Fibroblast of skin of scalp (primary cell): ENCODE measurements at places on chromosomes 16 and 17.

- DNase-seq: no peak
Observed at GRCh38 chr17:80246266-80246681, 14.4 kb upstream of the RNF213 start.

DNA sequence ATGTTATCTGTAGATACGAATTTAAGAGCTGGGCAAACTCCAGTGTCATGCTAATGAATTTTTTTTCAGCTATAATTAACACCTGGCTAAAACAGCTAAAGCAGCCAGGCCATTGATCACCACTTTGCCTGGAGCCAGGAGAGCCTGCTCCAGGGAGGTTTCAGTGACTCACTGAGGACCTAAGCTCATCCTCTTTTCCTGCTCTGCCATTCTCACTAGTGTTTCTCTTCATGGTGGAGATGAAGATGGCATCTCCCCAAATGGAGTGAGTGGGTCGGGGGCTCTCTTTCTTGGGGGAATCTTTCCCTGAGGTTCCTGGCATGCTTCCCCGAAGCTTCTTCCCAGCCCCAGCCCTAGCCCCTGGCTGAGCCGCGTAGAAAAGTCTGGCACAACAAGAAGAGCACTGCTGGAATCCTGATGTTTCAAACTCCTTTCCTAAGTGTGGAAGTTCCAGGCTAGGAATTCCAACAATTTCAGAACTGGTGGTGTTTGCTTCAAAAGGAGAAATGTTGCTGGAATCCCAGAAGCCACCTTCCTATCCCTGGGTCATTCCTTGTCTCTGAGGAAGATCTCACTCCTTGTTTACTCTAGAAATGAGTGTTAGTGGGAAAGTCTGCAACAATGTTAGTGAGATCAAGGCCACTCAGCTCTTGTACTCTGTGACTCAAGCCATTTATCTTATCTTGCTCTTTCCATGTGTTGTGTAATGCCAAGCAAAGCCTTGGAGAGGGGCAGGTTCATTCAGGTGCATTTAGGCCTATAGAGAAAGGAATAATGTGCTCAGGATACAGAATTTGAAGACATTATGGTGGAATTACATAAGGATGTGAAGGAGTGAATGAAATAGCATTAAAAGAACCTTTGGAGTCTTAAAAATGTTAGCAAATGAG is 26.0 kb upstream of the B4GALNT2 start:
- peak; percentile 82 for DNase-seq

- no peak for DNase-seq
Observed at GRCh38 chr17:54968988-54969332, 395 bp downstream of the STXBP4 start.

DNA sequence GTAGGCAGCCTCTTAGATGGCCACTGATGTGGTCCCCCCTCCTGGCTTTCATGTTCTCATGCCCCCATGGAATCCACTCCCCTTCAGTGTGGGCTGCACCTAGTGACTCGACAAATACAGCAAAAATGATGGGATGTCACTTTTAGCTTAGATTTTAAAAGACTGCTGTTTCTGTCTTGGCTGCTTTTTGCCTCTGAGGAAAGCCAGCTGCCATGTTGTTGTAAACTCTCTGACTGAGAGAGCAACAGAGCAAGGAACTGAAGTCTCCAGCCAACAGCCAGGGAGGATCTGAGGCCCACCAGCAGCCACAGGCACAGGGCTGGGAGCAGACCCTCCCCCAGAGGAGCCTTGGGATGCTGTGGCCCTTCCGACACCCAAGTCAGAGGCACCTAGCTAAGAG is 60.6 kb upstream of the MARCHF10 start:
- no peak for DNase-seq

GRCh38 chr17:51434434-51435170 is 174.3 kb downstream of the UTP18 start:
- DNase-seq: no peak

DNA sequence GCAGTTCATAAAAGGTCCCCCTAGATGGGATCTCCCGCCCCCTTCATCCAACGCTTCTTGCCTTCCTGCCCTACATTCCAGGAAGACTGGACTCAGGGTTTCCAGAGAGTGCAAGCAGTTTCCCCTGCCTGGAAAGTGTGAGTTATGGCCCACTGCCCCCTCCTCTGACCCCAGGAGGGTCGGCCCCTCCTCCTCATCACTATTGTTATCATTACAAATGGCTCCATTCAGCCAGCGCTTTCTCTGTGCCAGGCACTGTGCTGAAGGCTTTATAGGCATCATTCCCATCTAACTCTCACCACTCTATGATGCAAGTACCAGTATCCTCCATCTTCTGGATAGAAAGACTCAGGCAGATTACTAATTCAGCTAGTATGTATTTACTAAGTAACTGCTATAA is 90.7 kb downstream of the USP31 start:
- DNase-seq: no peak

GRCh38 chr17:30827082-30827481 is 2.6 kb upstream of the CRLF3 start:
- DNase-seq: no peak

DNA sequence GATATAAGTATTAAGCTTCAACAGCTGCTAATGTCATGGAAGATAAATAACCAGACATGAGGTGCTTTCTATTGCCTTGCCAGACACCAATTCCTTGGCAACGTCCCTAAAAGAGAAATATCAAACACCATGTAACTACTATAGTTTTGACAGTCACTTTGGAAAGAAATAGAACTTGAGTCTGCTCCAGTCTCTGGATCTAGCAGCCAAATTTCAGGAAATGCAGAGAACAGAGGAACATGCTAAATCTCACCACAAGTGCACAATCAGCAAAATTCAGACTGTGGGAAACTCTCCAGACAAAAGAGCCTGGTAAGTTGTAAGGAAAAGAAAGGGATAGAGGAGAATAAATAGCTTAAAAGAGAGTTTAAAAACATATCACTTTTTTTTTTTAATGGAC is 28.4 kb upstream of the TANC2 start:
- no peak for DNase-seq

DNA sequence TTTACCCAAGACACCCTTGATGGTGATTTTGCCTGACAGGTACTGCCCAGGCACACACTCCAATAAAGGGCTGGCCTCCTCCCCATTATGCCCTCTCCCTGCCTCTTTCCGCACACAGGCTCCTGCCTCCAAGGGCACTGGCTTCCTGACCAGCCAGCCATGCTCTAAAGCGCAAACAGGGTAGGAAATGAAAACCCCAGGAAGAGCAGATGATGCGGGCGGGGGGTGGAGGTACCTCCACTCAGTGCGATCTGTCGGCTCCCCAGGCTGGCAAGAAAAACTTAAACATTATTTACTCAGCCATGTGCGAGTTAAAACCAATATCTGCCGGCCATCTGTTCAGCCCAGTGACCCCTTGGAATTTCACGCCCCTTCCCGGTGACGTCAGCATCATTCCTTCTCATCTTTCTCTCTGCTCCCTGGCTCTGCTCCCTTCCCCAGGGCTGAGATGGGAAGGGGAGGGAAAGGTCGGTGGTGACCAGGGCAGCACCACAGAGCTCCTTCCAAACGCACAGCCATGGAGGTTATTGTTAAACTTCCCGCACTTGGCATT is 262.5 kb downstream of the CBLN1 start:
- peak; percentile 46 for DNase-seq

DNA sequence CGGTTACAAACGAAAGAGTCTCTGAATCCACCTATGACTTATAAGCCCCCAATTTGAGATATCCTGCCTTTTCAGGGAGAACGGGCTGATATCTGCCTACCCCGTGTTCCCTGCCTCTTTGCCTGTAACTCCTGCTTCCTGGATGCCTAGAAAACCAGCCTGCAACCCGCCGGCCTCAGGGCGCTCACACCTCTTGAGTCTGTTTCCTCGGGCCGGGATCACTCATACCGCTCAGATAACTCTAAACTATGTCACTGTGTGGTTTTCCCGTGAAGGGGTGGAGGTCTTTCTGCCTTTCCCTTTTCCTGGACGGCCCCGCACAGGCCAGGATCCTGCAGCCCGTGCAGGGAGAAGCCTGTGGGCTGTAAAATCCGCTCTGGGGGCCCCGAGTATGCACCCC is 10.4 kb downstream of the RPUSD1 start:
- no peak for DNase-seq

DNA sequence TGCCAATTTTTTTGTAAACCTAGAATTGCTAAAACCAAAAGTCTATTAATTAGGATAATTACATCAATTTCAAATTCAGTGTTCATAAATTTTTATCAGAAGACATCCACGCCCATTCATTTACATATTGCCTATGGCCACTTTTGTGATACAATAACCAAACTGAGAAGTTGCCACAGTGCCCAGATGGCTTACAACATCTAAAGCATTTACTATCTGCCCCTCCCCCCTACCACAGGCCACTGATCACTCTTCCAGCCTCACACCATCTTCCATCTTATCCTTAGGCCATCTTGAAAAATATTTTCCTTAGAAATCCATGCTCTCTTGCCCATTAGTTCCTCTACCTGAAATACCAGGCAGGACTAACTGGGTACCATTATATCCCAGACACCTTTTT is 6.3 kb upstream of the PRKAR1A start:
- no peak for DNase-seq

DNA sequence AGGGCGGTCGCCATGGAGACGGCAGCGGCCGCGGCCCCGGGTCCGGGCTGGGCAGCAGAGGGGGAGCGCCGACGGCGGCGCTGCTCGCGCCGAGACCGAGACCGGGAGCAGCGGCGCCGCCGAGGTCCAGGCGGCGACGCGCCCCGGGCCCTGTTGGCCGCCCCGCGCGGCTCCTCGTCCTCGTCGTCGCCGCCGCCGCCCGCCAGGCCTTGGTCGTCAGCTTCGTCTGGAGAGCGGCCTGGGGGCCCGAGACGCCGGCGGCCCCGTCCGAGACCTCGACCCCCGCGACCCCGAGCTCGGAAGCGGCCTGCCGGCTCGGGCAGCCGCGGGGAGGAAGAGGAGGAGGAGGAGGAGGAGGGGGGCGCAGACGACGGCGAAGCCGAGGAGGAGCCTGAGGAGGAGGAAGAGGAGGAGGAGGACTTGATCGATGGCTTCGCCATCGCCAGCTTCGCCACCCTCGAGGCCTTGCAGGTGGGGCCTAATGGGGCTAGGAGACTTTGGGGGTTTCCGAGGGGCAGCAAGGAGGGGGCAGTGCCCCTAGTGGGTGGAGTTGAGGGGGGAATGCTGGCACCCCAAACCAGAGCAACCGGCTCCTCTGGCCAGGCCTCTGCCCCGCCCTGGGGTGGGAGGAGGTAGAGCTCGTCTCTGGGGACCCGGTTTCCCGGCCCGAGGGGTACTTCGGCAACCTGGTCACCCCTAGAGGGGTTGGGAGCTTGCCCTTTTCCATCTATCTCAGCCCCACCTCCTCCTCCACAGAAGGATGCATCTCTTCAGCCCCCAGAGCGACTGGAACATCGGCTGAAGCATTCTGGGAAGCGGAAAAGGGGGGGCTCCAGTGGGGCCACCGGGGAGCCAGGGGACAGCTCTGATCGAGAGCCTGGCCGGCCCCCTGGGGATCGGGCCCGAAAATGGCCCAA is 1.5 kb downstream of the FBRS start:
- peak; percentile 19 for DNase-seq

DNA sequence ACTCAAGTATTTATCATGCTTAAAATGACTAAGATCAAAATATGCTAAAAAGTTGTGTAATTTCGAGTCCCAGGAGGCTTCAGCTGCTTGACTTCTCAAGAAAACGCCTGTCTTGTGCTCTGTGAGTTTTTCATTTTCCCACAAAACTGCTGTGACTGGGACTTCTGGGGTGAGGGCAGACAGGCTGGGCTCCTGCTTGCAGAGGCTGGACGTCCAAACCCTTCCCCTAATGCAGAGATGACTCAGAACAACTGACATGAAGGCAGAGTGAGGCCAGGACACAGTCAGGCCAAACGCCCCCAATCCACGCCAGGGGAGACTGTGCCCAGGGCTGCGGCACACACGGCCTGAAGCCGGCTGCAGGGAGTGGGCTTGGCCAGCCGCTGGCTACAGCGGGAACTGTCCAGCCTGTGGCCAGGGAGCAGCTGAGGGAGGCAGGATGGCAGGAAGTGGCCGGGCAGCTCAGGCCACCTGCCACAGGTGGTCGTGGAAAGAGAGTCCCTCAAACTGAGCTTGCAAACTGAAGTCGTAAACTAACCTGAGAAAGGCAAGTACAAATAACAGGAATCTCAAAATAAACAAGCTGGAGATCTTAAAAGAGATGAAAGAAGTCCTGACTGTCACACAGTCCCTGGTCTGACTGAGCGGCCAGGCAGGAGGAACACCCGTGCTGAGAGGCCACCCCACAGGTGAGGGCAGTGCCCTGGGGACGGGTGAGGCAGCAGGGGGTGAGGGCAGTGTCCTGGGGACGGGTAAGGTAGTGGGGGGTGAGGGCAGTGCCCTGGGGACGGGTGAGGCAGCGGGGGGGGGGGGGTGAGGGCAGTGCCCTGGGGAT is 21.3 kb upstream of the HEXD start:
- peak; percentile 99 for DNase-seq

DNA sequence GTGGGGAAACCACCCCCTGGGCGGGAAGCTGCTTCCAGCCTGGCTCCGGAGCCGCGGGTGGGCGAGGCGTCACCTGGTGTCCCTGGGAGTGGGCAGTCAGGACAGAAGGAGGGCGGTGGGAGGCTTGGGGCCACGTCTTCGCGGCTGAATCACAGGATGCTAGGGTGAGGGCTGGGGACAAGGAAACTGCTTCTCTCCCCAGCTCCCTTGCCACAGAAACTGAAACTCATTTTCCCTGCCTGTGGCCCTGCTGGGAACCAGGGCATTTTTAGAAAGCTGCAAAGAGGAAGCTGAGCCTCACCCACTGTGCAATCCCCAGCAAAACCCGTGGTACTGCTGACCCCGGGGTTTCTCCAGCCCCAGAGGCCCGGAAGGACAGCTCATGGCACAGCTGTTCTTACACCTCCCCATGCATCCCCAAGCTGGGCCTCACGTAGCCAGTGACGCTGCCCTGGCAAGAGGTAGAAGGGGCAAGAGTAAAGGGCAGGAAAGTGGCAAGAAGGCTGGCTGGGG is 8.2 kb downstream of the RHBDF2 start:
- DNase-seq: peak; percentile 61

- no peak for DNase-seq
Observed at GRCh38 chr16:727291-727977, 528 bp downstream of the HAGHL start.

DNA sequence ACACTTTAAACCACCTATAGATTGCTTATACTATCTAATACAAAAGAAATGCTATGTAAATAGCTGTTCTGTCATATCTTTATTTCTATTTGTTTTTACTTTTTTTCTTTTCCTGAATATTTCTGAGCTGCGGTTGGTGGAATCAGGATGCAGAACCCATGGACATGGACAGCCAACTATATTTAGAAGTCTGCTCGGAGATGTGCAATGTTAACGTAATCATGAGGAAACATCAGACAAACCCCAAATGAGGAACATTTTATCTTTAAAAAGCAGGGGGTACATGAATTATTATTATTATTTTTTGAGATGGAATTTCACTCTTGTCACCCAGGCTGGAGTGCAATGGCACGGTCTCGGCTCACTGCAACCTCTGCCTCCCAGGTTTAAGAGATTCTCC is 31.4 kb upstream of the GHDC start:
- no peak for DNase-seq

DNA sequence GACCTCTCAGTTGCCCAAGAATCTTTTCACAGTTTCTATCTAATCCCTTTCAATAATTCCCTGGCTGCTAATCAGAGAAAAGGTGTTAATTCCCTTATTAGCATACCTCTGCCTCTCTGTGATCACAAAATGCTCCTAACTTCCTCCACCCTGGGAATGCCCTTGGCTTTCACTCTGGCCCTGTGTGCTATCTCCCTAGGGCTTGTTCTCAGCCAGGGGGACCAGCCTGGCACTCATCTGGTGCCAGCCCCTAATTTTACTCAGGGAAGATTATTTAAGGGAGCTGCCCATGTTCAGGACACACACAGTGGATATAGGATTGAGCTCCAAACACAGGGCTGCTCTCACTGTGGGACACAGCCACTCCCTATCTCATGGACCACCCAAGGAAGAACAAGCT is 225.2 kb downstream of the GRIN2A start:
- DNase-seq: no peak
